ENCODE measurements at places on chromosomes 5 and 9.
A peak's percentile ranks its signal among the peaks of the same experiment; 100 is the strongest.

DNA sequence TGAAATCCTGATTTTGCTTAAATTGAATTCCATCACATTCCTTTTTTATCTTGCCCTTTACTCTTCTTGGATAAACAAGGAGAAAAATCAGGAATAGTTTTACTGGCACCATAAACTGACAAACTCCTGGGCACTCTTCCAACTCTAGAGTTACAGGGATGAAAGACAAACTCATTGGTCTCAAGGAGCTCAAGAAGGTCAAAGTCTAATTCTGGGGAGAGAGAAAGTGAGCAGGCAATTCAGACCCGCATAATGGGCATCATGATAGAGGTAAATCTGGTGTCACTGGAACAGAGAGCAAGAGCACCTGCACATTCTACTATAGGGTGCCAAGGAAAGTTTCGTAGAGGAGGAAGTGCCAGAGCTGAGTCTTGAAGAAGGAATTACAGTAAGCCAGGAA lies 64.8 kb downstream of the GRIN3A start:
- no peak for DNase-seq

DNA sequence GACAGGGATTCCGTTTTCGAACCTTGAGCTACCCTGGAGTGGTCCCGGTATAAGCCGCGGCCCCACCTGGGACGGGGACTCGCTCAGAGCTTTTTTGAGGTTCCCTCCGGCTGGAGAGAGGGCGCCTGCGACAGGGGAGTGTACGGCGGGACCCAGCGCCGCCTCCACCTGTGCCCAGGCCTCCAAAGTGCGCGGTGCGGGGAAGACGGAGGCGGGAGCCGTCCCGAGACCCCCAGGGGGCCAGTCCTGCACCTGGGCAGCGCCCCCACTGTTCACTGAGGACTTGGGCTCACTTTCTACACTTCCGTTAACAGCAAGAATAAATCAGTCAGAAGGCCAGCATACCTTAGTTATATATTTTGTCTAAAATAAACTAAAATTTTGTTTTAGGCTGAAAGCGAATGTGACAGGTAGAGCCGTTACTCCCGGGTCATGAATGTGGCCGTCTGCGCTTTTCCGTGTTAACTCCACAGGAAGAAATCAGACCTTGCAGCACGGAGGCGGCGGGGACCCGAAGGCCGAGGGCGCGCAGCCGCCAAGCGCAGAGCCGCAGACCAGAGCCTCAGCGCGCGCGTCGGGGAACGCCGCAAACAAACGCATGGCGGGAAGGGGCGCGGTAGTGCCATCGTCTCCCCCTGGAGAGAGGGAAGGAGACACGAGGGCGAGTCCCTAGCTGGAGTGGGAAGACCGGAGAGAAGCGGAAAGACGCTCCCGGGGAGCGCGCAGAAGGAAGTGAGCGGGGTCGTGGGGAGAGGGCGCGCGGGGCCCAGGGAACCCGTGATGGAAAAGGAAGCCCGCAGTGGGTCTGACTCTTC lies 14.1 kb downstream of the TRIM7 start:
- DNase-seq = peak; percentile 38

DNA sequence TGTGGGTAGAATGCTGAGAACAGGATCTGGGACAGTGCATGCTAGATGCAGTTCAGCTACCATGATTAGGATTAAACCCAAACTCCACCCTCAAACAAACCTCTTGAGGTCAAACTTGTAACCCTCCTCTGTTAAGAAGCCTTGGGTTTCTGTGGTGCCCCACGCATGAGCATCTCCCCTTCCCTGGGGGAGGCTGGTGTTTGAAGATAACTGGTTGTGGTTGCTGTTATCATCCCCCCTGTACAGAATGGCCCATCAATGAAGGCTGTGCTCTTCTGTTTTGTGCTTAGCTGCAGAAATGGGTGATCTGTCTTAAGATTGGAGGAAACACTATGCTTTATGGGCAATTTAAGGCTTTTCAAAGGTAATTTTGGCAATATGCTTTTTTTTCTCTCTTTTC lies 4.4 kb upstream of the DAB2IP start:
- DNase-seq = no peak

- no peak for DNase-seq
Observed at GRCh38 chr5:140217299-140218026, 42.5 kb downstream of the CYSTM1 start.

GRCh38 chr5:93794954-93795353 lies 53.6 kb upstream of the POU5F2 start:
- peak; percentile 24 for DNase-seq

DNA sequence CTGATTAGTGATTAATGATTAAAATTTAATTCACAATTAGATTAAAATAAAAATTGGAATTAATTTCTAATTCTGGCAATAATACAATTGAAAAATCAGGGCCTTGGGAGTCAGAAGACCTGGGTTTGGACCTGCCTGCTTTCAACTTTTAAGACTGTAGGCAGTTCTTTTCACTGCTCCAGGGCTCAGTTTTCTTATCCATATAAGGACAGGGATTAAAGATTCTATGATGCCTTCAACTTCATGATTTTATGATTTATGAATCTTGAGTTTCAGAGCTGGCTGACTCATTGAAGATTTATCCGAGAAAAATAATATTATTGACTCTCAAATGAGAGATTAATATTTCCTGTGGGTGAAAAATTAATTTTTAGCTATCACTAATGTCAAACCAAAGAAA lies 208.6 kb upstream of the ANKH start:
- no peak for DNase-seq

- no peak for DNase-seq
Observed at GRCh38 chr5:19240170-19240569, 747.8 kb downstream of the CDH18 start.

GRCh38 chr5:88952344-88952743 lies 69.4 kb upstream of the MEF2C start:
- no peak for DNase-seq

- no peak for DNase-seq
Observed at GRCh38 chr9:113578882-113579282, 115.4 kb downstream of the RGS3 start.

DNA sequence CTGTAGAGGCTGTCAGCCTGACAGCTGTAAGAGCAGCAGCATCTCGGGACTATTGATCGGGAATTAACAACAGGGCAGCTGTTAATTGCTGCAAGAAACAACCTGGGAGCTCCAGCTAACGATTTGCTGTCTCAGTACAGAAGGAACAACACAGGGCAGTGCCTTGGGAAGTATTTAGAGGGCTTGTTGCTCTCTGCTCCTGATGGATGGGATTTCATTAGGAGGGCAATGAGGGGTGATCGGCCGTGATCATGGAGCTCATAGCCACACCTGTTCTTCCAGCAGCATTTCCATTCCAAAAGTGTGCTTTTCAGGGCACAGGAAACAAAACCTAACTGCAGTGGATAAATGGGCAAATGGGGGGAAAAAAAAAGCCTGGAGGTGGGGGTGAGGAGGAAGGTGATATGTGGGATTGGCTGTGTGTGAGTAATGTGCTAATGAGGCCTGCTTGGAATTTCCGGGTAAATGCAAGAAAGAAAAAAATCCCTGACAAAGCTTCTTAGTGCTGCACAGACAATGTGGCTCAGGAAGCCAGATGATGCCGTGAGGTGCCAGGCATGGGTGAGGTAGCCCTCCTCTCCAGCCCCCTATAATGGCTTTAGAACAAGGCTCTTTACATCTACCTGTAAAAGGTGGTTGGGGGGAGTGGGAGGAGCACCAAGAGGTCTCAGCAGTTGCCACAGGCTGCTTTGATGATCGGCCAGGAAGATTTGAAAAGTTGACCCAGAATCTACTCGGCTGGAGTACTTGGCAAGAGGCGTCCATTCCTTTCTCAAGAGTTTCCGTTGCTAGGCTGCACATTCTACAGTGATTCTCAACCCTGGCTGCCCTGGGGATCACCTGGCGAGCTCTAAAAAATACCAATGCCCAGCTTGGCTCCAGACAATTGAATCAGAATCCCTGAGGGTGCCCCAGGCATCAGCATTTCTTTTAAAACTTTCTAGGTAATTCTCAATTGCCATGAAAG lies 139.5 kb upstream of the KLF9 start:
- DNase-seq = peak; percentile 16

GRCh38 chr9:109996936-109997580 lies 210.9 kb downstream of the C9orf152 start:
- no peak for DNase-seq

DNA sequence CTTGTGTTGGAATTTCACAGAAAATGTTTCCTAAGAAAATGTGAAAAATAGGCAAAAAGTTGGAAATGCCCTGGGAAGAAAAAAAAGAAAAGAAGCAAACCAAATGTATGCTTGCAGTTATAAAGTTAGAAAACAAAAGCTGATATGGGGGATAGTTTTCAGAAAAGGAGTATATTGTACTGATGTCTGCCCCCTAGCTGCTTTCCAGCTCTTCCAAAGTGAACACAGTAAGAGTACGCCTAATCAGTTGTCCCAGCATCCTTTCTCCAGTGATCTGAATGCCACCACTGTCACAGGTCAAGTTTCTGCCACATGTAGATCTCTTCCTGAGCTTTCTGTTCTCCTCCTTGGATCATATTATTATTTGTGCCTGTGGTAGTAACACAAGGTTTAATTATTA lies 5.8 kb downstream of the TYRP1 start:
- DNase-seq = no peak

GRCh38 chr9:123835821-123836220 lies 94.1 kb downstream of the DENND1A start:
- no peak for DNase-seq

GRCh38 chr9:23278561-23278960 lies 547.5 kb downstream of the ELAVL2 start:
- no peak for DNase-seq

DNA sequence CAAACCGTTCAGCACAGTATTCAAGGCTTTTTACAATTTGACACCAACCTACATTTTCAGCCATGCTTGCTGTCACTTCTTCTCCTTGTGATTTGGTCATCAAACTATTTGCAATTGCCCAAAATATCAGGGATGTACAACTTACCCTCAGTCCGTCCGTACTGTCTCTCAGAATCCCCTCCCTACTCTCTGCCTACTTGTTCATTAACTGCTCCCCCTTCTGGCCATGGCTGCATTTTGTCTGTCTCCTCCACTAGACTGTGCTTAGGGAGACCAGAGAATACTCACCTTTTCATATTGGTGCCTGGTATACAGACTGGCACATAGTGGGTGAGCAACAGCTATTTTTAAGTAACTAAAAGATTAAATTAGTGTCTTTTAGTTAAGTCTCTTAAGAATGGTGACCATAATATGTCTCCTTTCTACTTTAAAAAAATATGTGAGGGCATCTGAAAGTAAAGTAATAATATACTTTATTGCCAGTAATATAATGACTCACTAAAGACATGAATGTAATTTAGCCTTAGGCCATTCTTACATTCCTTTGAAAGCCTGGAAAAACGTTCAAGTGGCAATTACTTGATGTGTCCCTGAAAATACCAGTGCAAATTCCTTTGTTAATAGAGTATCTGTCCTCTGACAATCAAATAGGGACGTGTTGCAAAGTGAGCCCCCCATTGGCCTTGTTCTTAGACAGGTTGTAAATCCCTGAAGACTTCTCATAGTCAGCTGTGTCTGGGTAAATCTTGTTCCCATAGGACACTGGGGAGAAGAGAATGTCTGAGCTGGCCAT lies 27.8 kb downstream of the PRLR start:
- peak; percentile 25 for DNase-seq

GRCh38 chr9:126307322-126308061 lies 19.1 kb upstream of the MVB12B start:
- DNase-seq = peak; percentile 67

DNA sequence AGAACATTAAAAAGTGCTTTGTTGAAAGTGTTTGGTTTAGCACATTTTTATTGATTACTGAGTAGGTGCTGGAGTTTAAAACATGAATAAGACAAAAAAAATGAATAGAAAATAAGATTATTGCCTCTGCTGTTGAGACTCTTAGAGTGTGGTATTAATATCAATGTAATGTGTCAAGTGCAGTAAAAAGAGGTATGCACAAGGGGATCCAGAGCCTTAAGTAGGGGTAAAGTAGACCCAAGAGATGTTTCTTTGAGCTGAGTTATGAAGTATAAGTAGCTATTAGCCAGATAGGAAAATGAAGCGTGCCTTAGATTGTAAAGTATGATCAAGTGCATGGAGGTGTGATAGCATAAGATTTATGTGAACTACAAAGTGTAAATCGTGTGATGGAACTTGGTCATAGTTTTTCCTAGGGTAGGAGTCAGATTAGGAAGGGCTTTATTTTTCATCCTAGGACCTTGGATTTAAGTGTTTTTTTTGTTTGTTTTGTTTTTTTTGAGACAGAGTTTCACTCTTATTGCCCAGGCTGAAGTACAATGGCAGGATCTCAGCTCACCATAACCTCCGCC lies 45.2 kb downstream of the NSD1 start:
- no peak for DNase-seq

GRCh38 chr5:178538741-178539229 lies 51.4 kb downstream of the COL23A1 start:
- no peak for DNase-seq

GRCh38 chr9:101708855-101709254 lies 29.6 kb downstream of the GRIN3A start:
- no peak for DNase-seq

GRCh38 chr5:135255461-135256178 lies 143.4 kb downstream of the MACROH2A1 start:
- DNase-seq = no peak

DNA sequence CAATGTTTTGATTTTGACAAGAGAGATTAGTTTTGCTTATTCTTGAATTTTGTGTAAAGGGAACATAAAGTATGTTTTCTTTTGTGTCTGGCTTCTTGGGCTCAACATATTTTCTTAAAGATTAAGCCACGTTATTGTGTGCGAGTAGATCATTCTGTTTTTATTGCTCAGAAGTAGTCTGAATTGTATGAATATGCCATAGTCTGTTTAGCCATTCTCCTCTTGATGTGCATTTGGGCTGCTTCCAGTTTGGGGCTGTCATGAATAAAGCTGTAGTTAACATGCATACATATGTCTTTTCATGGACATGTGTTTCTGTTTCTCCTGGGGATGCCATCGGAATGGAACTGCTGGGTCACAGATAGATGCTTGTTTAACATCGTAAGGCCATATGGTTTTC lies 198.9 kb downstream of the FANCC start:
- DNase-seq = no peak

DNA sequence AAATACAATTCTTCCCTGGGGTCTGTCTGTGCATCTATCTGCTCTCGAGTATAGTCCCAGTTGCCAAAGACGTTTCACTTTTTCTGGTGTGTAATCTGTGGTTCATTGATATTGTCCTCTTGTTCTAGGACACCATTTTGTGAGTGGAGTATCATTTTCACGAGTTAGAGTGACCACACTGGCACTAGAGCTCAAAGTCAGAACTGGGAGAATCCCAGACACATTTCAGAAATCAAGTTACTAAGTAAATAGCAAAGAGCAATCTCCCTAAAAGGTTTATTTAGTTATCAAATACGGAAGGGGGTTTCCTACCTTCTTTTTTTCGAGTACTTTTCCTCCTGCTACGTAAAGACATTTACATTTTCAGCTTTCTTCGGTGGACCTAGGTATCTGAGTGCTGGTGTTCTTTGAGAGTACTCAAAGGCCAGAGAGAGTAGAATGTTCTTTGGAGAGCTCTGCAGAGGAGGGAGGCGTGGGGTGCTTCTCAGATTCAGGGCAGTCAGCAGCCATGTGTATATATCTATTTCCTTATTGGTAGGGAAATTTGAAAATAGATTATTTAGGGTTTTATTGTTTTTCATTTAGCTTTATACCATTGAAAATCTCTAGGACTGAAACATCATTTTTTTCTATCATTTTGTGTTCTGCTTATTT lies 8.9 kb upstream of the HSPA9 start:
- DNase-seq = no peak

All from posterior cingulate gyrus (tissue), 11 donors.